Activated CD4-positive, alpha-beta T cell treated with anti-CD3 and anti-CD28 coated beads for 24 hours (primary cell): ENCODE measurements at places on chromosomes 1 and 21.

GRCh38 chr1:206685769-206686477 is 1.2 kb downstream of the MAPKAPK2 start:
- DNase-seq = peak; percentile 29

- no peak for DNase-seq
Observed at GRCh38 chr1:225838793-225839192, 28.9 kb downstream of the EPHX1 start.

DNA sequence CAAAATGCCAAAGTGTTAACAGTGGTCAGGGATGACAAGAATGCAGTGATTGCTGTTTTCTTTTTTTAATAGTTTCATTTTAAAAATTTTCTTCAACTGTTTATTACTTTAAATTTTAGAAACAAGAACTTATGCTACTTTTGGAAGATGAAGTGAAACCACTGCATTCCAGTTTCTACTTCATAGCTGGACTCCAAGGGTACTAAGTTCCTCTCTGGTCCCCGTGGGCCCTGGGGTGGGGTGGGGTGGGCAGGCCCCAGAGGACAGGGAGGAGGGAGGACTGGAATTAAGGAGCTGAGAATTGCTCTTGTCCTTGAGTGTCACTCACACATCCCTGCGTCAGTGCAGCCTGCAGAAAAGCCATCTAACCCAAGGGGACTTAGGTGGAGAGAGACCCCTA is 97.3 kb downstream of the RAVER2 start:
- no peak for DNase-seq

GRCh38 chr1:81834921-81835698 is 34.4 kb downstream of the ADGRL2 start:
- no peak for DNase-seq

DNA sequence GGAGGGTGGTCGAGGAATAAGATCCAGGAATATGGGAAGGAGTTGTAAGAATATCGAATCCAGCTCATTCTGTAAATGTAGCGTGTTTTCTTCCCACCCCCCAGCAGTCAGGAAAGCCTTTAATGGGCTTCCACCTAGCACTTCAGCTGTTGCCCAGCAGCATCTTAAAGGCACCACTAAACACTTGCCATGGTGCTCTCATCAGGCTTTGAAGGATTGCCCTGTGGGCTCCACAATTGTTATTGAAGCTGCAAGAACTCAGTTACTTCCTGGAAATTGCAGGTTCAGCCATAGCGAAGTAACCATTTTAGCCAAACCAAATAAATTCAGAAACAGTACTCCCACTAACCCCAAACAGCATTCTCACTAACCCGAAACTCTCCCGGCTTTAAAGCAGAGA is 511.2 kb downstream of the PLPP3 start:
- DNase-seq = no peak

GRCh38 chr1:221164029-221164428 is 284.8 kb downstream of the HLX start:
- no peak for DNase-seq

DNA sequence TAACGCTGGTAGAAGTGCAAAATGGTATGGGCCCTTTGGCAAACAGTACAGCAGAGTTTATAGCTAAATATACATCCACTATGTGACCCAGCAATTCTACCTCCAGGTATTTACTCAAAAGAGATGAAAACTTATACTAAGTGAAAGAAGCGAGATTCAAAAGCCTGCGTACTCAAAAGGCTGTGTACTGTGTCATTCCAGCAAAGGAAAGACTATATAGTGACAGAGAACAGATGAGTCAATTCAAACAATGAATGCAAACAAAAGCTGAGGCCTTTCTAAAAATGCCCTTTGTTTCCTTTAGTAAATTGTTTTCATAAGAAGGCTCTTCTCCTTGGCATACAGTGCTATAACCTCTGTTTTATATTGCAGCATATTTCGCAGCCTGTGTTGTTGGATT is 268.8 kb upstream of the CSF3R start:
- DNase-seq = no peak

GRCh38 chr1:180962178-180962577 is 49.5 kb downstream of the KIAA1614 start:
- DNase-seq = no peak

DNA sequence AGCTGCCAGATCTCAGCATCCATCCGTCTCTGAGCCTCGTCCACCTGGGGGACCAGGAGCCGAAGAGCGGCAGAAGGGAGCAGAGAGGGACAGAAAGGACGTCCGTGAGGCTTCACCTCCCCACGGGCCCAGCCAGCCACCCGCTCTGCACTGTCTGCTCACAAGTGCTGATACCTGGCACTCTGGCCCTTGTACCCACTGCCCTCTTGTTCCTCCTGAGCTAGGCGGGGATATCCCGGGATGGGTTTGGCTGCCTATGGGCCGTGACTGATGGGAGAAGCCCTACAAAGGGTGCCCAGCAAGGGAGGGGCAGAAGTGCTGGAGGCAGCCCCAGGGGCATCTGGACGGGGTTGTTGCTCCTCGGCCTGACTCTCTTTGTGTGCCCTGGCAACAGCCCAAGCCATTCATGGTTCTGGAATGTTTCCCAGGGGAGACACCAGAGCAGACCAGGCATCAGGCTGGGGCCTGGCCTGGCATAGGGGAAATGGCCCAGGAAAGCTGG is 57.6 kb downstream of the LDLRAD2 start:
- no peak for DNase-seq

DNA sequence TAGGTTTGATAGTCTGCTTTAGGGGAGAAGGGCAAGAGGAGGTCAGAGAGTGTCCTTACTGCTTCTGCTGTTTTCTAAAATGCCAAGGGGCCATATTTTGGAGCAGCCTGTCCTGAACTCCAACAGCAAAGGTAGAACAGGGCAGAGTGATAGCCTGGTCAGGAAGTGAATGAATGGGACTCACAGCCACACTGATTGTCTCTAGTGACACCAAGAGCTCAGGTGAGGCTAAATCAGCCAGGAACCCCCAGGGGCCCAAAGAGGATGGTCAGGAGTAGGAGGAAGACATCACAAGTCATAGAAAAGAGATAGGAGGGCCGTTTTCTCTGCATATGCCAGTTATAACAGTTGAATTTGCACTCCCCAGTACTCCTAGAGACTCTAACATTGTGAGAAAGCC is 97.4 kb upstream of the DUSP10 start:
- DNase-seq = no peak

GRCh38 chr1:26239936-26240335 is 5.9 kb downstream of the CEP85 start:
- DNase-seq = no peak

- DNase-seq = no peak
Observed at GRCh38 chr1:169483500-169483966, 2.2 kb downstream of the SLC19A2 start.

GRCh38 chr21:31394309-31394708 is 50.2 kb upstream of the TIAM1 start:
- DNase-seq = no peak

DNA sequence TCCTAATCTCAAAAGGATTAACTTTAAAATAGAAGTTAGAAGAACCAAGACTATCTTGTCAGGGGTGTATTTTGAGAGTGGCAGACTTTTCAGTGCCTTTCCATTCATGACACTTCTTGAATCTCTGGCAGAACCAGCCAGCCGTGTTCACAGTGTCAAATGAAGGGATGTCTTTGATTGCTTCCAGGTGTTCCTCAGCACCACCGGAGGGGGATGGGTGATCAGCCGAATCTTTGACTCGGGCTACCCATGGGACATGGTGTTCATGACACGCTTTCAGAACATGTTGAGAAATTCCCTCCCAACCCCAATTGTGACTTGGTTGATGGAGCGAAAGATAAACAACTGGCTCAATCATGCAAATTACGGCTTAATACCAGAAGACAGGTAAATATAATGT is 32.3 kb downstream of the FMO1 start:
- no peak for DNase-seq
